ENCODE measurements at places on chromosomes 7 and 10. TPM values are rescaled to one million over a fixed set of nuclear protein-coding genes. Genes with fewer than 3 reads are reported as not detected.

- H3K4me1 ChIP-seq: no peaks in the 10 kb centered on the region
- no peak overlapping the region for H3K27ac ChIP-seq
- no peak for DNase-seq
These were observed 210.9 kb upstream of the VSTM2A start for GRCh38 chr7:54331311-54331710.

DNA sequence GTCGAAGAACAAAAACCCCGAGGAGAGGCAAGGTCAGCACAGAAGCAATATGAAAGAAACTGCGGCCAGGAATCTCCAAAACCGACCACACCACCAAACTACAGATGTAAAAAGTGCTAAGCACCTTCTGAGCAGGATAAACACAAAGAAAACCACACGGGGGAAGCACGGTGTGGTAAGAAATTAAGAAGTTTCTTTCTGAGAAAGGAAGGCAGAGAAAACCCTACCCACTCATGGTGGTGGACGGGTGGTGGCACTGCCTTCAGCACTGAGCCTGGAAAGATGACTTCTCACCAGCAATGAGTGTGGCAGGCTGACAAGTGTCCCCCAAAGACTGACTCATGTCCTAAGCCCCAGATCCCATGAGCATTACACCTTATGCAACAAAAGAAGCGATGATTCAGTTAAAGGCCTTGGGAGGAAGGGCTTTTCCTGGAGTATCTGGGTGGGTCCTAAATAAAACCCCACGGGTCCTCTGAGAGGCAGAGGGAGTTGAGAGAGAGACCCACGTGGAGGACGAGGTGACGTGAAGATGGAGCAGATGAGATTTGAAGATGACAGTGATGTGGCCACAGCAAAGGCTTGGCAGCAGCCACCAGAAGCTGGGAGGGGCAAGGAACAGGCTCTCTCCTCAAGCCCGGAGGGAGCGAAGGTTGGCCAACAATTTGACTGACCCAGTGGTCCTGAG, 124.9 kb downstream of the DLG5 start:
- no peak overlapping the region for H3K4me3 ChIP-seq
- H3K36me3 ChIP-seq: peaks cover 33% of the 10 kb centered on the region
- no peaks in the 10 kb centered on the region for H3K27me3 ChIP-seq
- no peak overlapping the region for H3K27ac ChIP-seq
- H3K4me1 ChIP-seq: peaks cover 22% of the 10 kb centered on the region
- peak; percentile 61 for DNase-seq

GRCh38 chr10:43322331-43322730, 49.1 kb upstream of the FXYD4 start:
- peaks cover 10% of the 10 kb centered on the region for H3K4me1 ChIP-seq
- peak overlapping the region; percentile 62 for H3K4me3 ChIP-seq
- peaks cover 14% of the 10 kb centered on the region for H3K27me3 ChIP-seq
- peak; percentile 44 for DNase-seq
- no peak overlapping the region for H3K27ac ChIP-seq

DNA sequence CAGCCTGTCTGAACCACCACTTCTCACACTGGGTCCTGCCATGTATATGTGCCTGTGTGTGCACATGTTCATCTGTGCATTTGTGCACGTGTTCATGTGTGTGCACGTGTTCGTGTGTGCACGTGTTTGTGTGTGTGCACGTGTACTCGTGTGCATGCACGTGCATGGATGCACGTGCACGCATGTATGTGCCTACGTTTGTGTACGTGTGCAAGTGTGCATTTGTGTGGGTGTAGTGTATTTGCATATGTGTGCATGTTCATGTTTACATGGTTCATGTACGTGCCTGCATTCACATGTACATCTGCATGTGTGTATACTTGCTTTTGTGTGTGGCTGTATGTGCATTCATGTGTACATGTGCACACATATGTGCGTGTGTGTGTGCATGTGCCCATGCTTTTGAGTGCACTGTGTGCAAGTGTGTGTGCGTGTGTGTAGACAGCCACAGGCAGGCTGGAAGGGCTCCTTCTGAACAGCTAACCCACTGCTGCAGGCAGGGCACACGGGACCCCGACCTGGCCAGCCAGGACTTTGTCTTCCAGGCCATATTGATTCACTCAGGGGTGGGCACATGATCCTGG, 28.2 kb downstream of the SLC29A4 start:
- no peak for DNase-seq
- no peak overlapping the region for H3K27ac ChIP-seq
- no peak overlapping the region for H3K4me3 ChIP-seq
- H3K27me3 ChIP-seq: no peaks in the 10 kb centered on the region

- no peaks in the 10 kb centered on the region for H3K27me3 ChIP-seq
- peak; percentile 55 for DNase-seq
- peaks cover 3% of the 10 kb centered on the region for H3K4me1 ChIP-seq
- no peak overlapping the region for H3K4me3 ChIP-seq
These were observed 14.8 kb downstream of the YKT6 start for GRCh38 chr7:44215531-44215930.

DNA sequence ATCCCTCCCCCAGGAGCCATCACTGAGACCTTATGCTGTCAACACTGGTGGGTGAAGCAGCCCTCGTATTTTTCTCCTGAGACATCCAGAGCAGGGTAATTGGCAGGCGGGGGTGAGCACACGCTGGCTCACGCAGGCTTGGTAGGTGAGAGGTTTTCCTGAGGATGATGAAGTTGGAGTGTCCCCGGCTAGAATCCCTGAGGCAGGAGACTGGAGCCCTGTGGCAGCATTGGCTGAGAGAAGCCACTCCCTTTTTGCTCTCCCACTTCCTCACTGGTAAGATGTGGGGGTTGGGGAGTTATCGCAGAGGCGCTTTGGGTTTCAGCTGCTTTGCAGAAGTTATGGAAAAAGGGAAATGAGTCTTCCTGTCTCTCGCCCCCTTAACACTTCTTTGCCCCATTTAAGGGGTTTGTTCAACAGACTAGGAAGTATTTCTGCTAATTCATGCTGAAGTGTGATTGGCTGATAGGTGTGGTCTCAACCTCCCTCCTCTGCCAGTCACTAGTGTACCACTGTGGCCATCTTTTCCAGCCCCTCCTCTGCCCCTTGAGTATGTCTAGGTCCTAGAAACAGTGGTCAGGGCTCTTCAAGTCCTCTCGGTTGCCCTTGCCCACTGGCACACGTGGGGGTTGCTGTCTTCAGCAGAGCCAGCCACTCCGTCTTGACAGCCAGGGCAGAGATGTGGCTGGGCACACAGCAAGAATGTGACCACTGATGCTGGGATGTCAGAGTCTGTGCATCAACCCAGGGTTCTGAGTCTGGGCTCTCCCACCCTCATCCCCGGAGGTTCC, 5.7 kb downstream of the ARPC1B start:
- peaks cover 4% of the 10 kb centered on the region for H3K36me3 ChIP-seq
- no peak for DNase-seq
- H3K4me1 ChIP-seq: peaks cover 29% of the 10 kb centered on the region
- no peaks in the 10 kb centered on the region for H3K27me3 ChIP-seq

- H3K27ac ChIP-seq: peak overlapping the region; percentile 100
- H3K27me3 ChIP-seq: no peaks in the 10 kb centered on the region
- peaks cover 48% of the 10 kb centered on the region for H3K4me1 ChIP-seq
- DNase-seq: no peak
These were observed 712 bp downstream of the ITPRIP start for GRCh38 chr10:104337521-104337984.

Gene LRRC18
- total RNA-seq: not detected
